ENCODE measurements at places on chromosomes 2 and 18.

DNA sequence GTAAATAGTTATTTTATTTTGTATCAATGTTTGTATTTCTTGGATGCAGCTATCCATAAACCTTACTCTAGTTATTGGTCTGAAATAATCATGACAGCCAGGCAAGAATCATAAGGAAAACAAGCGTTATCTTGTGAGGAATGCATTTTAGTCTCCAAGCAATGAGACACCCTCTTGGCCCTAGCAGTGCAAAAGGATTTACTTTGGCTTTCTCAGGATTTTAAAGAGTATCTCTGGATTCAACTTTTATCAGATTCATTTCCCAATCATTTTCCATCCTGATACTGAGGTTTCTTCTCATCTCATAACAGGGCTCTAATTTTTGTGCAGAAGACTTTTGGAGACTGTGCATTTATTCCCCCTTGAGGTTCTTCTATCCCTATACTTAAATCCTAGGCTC lies 480.8 kb downstream of the TMX3 start:
- DNase-seq, result no peak

DNA sequence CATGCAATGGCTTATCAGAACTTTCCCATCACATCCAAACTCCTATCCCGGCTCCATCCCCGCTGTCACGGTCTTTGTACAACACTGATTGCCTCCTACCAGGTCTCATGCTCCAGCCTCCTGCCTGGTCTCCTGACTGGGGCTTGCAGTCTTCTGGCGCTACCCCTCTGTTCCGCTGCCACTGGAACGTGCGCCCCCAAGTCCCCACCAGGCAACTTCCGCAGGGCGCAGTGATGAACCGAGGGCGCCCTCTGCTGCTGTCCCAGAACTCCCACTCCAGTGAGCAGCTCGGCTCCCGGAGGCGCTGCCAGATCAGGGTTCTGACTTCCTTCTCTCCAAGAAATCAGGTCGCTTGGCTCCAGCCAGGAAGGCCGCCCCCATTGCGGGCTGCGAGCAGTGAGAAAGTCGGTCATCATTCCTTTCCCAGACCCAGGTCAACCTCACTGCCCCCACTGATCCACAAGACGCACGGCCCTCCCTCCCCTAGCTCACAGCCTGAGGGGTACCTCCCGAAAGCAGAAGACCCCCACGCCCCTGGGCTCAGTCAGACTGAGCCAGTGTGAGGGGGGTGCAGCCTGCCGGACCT lies 43.9 kb upstream of the RAB11FIP5 start:
- peak; percentile 90 for DNase-seq

- no peak for DNase-seq
Measured at GRCh38 chr2:119731983-119732382, 27.7 kb upstream of the PTPN4 start.

GRCh38 chr2:147108548-147108947 lies 736.3 kb upstream of the ACVR2A start:
- peak; percentile 33 for DNase-seq

GRCh38 chr2:16649353-16650286 lies 16.0 kb downstream of the CYRIA start:
- DNase-seq, result no peak

DNA sequence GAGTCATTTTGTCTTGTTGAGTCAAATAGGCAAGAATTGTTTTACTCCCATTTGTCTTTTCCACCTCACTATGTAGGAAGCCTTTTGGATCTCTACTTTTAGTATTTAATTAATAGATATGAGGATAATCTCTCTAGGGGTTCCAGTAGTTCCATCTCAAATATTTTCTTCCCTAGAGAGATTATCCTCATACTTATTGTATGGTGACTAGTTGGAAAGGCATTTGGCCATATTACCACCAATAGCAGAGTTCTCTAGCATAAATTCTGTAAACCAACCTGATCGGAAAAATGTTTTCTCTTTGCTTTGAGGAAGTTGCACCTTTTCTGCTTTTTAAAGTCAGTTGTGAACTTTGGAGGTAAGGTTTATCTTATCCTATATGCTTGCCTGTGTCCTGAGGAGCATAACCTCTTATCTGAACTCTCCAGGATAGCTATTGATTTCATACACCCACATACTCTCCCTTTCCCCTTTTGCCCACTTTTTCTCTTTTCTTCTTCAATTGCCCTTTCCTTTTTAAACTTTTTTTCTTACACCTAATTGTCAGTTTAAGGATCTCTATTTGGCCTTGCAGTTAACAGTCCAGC lies 100.8 kb downstream of the GALNT1 start:
- DNase-seq, result no peak

- peak; percentile 76 for DNase-seq
Measured at GRCh38 chr2:203808046-203808750, 59.4 kb upstream of the CTLA4 start.

GRCh38 chr2:33583194-33583938 lies 15.7 kb downstream of the FAM98A start:
- DNase-seq, result peak; percentile 38

GRCh38 chr2:75065402-75066008 lies 107.1 kb downstream of the POLE4 start:
- DNase-seq, result no peak

DNA sequence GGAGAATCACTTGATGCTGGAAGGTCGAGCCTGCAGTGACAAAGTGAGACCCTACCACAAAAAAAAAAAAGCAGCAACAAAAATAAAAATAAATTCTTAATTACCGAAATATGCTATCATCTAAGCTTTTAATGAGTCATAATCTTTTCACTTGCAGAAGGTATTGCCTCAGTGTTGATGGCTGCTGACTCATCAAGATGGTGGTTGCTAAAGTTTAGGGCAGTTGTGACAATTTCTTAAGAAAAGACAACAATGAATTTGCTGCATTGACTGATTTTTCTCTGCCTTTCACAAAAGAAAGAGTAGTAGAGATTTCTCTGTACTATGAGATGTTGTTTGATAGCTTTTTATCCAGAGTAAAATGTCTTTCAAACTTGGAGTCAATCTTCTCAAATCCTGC lies 1809.0 kb downstream of the SUCLG1 start:
- no peak for DNase-seq

- no peak for DNase-seq
Measured at GRCh38 chr18:77062518-77063003, 70.0 kb downstream of the MBP start.

DNA sequence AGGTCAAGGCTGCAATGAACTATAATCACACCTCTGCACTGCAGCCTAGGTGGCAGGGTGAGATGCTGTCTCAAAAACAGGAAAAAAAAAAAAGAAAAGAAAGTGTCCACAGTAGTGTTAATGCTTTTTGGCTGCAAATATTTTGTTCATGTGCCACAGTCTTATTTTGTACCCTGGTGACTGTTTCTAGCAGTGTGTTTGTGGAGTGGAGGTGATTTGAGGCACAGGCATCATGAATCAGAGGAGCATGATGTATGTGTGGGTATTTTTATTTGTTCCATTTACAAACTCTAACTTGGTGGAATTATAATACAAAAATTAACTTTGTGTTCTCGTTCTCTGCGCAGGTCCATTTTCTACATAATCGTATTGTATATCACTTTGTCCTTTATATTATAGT lies 30.6 kb downstream of the DTNA start:
- no peak for DNase-seq

DNA sequence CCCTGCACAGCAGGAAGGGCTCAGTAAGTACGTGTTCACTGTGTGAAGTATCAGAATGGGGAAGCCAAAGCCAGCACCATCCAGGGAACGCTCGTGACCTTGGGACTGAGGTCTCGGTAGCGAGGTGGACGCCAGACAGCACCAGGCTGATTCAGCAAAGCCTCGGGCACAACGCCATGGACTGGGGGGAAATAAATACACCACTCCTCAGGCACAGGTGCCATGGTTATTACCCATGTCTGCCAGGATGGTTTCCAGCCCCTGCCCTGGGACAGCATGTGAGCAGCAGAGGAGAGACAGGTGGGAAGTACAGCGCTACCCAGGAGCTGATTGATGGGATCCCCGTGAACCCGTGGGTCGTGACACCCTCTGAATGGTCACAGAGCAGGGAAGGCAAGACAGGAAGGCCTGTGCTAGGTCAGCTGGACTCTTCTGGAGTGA lies 53.0 kb downstream of the REEP1 start:
- DNase-seq, result no peak

GRCh38 chr18:76525911-76526310 lies 30.9 kb upstream of the ZNF516 start:
- DNase-seq, result no peak

- no peak for DNase-seq
Measured at GRCh38 chr2:71426721-71427120, 26.6 kb upstream of the DYSF start.

DNA sequence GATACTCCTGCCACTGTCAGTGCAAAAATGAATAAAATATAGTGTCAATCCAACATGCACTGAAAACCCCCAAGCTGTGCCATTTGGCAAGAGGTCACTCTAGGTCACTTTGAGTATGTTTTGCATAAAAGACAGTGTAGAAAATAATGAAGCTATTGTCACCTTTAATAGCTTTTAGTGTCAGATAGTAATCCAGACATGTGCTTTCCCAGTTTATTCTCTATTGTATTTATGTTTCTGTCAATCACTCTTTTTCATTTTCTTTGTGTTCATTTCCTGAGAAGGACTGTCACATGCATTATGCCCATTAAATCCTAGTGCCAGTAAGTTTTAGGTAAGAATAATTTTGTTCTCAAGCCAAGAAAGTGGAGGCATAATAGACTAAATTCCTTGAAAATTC lies 1073.9 kb upstream of the CDH2 start:
- no peak for DNase-seq

- DNase-seq, result no peak
Measured at GRCh38 chr2:181761175-181761574, 80.9 kb upstream of the NEUROD1 start.

DNA sequence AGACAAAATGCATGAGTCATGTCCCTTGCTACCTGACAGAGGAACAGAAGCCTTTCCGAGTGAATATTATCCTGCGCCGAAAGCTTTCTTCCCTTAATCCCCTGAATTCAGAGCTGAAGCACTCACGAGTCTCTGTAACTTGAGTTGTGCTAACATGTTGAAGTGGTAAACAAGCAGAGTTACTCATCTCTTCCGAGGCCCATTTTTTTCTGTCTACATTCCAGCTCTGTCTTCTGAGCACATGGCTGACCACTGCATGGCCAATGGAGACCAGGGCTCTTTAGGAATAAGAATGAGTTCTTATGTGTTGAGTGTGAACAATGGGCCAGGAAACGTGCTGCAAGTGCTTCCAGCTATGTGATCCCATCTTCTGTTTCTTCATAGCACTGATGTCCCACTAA lies 73.1 kb upstream of the PID1 start:
- peak; percentile 69 for DNase-seq

- no peak for DNase-seq
Measured at GRCh38 chr18:10131081-10131459, 217.3 kb downstream of the VAPA start.

GRCh38 chr18:78414302-78414701 lies 565.3 kb upstream of the SALL3 start:
- no peak for DNase-seq

DNA sequence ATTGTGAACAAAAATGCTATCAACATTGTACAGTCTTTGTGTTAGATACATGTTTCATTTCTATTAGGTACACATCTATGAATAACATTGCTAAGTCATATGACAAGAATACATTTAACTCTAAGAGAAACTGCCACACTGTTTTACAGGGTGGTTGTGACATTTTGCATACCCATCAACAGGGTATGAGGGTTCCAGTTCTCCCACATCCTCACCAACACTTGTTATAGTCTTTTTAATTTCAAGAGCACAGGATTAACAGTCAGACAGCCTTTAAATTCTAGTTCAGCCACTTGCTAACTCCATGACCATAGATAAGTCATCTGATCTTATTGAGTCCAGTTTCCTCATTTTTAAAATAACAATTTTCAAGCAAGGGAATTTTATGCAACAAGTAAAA lies 92.5 kb upstream of the PPP1CB start:
- DNase-seq, result no peak

GRCh38 chr18:11121443-11121849 lies 27.9 kb downstream of the PIEZO2 start:
- no peak for DNase-seq

DNA sequence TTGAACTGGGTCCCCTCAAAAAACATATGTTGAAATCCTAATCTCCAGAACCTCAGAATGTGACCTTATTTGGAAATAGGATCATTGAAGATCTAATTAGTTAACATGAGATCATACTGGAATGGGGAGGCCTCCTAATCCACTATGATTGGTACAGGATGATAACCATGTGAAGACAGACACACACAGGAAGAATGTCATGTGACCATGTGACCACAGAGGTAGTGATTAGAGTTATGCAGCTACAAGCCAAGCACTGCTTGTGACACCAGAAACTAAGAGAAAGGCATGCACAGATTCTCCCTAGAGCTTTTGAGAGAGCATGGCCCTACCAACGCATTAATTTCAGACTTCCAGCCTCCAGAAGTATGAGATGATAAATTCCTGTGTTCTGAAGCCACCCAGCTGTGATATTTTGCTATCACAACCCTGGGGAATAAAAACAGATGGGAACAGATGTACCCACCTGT lies 47.0 kb upstream of the TGIF1 start:
- no peak for DNase-seq

DNA sequence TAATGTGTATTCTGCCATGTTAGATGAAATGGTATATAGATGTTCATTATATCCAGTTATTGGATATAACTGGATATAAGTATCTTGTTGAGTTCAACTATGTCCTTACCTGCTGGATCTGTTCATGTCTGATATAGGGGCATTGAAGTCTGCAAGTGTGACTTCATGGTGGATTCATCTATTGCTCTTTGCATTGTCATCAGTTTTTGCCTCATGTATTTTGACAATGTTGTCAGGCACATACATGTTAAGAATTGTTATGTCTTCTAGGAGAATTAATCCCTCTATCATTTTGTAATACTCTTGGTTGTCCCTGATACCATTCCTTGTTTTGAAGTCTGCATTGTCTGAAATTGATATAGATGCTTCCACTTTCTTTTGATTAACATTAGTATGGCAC lies 15.4 kb downstream of the ZNF24 start:
- DNase-seq, result no peak

GRCh38 chr18:22826726-22827125 lies 106.4 kb upstream of the RBBP8 start:
- DNase-seq, result no peak

GRCh38 chr18:63528863-63529492 lies 13.2 kb upstream of the SERPINB12 start:
- DNase-seq, result no peak

DNA sequence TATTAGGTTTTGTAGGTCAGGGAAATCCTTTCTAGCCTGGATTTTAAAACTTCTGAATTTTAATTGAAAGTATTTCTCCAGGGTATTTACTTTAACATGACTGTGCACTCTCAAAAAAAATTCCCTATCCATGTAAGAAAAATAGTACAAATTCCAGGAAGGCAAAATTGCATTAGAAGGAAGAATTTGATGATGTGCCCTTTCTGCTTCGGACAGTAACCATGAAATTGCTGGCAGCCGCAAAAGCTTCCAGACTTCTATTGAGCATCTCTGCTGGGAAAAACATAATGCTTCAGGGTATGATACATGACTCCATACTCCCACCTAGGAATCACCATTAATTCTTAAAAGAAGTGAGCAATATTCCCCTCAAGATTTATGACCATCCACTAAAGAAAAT lies 17.2 kb upstream of the KLF7 start:
- peak; percentile 29 for DNase-seq

GRCh38 chr2:146413086-146413610 lies 1431.7 kb upstream of the ACVR2A start:
- no peak for DNase-seq

Measured in GM03348 (cell line).